ENCODE measurements at places on chromosomes 3 and 15. TPM values are rescaled to one million over a fixed set of nuclear protein-coding genes. Genes with fewer than 3 reads are reported as not detected.

DNA sequence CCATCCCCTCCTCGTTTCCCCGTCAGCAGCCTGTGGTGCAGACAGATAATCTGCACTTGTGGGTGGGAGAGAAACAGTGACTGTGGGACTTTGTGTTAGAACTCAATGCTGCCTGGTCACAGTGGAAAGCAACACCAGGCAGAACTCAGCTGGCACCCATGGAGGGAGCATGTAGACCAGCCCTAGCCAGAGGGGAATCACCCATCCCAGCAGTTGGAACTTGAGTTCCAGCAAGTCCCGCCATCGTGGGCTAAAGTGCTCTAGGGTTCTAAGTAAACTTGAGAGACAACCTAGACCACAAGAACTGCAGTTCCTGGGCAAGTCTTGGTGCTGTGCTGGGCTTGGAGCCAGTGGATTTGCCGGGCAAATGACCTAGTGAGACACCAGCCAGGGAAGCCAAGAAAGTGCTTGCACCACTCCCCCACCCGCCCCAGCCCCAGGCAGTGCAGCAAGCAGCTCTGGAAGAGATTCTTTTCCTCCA, 24.4 kb downstream of the ISG20 start:
- no peak for DNase-seq

ZNF619 gene
- total RNA-seq: 9.6 TPM

GRCh38 chr3:117488983-117489382, 779.4 kb downstream of the TUSC7 start:
- no peak for DNase-seq

POLR2H gene
- 93.6 TPM for total RNA-seq

SCN11A gene
- total RNA-seq: 0.44 TPM

- DNase-seq: no peak
Measured at GRCh38 chr3:172687501-172687900, 23.4 kb downstream of the NCEH1 start.

DNA sequence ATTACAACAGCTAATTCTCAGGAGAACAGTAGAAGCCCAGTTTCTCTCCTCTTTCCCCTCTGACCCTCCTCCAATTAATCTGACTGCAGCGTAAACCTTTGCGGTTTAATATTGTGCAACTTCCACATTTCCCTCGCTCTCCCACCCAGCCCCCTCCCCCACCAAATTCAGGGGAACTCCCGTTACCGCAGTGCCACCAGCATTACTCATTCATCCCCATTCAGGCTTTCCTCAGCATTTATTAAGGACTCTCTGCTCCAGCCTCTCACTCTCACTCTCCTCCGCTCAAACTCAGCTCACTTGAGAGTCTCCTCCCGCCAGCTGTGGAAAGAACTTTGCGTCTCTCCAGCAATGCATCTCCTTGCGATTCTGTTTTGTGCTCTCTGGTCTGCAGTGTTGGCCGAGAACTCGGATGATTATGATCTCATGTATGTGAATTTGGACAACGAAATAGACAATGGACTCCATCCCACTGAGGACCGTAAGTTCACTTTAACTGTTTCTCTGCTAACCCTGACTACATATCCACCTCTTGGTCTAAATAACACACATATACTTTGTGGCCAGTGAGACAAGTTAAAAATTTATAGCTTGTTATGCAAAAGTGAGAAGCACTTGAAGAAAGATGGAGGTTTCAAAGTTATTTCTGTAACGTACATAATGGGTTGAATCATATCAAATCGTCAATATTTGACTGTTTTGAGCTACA, at the start of gene PTX3:
PTX3 (plus strand) TSS at position 268 of the 709 bp plus-strand sequence; CDS start at position 352, 84 bp downstream.
- DNase-seq: no peak

TRIM42 gene
- not detected for total RNA-seq

DNA sequence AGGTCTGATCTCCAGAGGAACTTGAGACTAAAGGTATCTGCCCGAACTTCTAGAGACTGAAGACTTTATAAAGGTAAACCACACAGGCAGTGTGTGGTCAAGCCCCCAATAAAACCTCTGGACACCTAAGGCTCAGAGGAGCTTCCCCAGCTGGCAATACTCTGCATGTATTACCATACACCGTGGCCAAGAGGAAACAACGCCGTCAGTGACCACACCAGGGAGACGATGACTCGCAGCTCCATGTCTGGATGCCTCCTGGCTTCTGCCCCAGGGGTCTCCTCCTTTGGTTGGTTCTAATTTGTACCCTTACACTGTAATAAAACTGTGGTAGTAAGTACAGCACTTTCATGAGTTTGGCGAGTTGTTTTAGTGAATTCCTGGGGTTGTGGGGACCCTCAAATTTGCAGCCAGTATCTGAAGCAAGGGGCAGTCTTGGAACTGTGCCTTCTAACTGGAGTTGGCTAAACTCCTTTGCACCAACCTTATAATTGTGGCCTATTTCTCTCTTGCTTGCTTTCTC, 32.1 kb upstream of the BCL2L10 start:
- no peak for DNase-seq

CORO2B gene
- total RNA-seq: 0.07 TPM

DNA sequence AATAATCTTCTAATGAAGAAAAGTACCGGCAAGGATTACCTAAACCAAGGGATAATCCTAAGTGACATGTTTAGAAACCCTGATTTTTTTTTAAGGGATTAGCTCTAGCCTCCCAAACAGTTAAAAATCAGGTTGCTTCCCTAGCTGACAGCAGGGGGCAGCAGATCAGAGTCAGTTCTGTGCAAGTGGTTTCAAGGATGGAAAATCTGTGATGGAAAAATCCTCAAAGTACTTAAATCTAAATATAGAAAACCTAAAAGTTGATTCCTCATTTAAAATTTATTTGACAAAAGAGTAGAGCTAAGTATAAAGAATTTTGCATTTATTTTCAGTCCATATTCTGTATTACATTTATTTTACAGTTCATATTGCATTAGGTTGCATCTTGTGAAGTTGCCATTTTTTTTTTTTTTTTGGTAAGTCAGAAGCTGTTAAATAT, 107.6 kb downstream of the PEX5L start:
- DNase-seq: peak; percentile 42

DNA sequence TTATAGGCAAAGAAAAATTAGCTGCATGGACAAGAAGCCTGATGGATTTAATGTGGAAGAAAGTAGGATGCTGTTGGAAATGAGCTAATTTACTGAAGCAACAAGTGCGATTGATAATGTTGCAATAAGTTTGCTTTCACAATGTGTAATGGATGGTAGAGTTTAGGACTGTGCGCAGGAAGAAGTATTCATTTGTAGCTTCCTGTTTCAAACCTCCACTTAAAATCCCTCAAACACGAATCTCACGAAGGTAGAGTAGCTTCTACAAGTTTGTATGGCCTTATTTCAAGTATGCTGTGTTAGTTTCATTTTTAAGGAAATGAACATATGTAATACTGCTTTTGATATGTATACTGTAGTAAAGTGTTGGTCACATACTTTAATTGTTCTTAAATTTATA, 42.3 kb downstream of the KCNH8 start:
- DNase-seq: no peak

ZNF660 gene
- 1.5 TPM for total RNA-seq

DNA sequence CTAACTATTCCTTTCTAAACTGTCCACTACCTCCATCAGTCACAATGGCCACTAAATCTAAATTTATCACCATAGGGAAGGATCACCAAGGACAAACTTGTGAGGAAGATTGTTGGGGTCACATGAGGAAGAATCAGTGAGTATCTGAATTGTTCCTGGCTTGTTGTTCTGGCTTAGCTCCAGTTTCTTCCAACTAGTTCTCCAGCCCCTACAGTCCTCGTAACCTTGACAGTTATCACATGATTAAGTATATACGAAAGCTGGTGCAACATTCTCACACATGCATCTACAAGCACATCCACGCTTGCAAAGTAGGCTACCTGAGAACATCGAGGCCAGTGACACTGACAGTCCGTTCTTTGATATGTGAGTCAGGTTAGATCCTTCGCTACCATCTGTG, 46.0 kb downstream of the RUBCN start:
- DNase-seq: no peak

GRCh38 chr3:30461311-30461710, 145.1 kb upstream of the TGFBR2 start:
- DNase-seq: no peak

Measured in activated T-cell treated with anti-CD3 and anti-CD28 coated beads, Interleukin-2, amount 50 U/mL, for 72 hours (primary cell).